ENCODE measurements at places on chromosomes 2 and 18.

DNA sequence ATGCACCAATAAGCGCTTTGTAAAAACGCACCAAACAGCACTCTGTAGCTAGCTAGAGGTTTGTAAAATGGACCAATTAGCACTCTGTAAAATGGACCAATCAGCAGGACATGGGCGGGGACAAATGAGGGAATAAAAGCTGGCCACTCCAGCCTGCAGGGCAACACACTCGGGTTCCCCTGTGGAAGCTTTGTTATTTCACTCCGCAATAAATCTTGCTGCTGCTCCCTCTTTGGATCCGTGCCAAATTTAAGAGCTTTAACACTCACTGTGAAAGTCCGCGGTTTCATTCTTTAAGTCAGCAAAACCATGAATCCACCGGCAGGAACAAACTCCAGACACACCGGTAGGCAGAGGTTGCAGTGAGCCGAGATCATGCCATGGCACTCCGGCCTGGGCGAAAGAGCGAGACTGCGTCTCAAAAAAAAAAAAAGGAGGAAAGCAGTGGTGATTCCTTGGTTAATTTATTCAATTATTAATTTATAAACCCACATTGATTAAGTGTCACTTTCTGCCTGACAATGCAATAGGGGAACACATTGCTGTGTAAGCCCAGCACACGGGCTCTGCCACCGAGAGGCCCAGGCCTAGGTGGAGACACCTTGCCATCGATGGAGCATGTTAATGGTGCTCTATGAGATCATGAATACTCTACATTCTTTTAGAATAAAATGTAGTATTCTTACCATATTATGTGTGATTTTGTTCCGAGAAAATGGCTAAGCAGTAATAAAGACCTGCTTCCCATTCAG is 687.6 kb upstream of the HS6ST1 start:
- no peak for DNase-seq

DNA sequence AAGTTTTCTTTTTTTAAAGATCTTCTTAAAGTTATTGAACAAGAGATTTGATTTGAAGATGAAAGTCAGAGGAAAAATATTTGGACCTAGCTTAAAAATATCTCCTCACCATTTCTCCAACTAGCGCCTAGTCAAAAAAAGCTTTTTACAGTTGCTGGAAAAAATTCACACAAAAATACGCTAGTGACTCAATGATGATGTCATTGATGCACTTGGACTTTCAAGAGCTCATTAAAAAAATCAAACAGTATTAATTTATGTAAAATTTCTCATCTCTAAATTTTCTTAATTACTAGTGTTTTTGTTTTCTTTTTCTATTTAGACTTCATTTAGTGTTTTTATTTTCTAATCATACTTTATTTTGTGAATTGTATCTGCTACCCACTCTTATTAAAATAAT is 41.8 kb downstream of the CIB4 start:
- DNase-seq: no peak

GRCh38 chr2:226934546-226935201 is 98.8 kb downstream of the RHBDD1 start:
- DNase-seq: peak; percentile 47

DNA sequence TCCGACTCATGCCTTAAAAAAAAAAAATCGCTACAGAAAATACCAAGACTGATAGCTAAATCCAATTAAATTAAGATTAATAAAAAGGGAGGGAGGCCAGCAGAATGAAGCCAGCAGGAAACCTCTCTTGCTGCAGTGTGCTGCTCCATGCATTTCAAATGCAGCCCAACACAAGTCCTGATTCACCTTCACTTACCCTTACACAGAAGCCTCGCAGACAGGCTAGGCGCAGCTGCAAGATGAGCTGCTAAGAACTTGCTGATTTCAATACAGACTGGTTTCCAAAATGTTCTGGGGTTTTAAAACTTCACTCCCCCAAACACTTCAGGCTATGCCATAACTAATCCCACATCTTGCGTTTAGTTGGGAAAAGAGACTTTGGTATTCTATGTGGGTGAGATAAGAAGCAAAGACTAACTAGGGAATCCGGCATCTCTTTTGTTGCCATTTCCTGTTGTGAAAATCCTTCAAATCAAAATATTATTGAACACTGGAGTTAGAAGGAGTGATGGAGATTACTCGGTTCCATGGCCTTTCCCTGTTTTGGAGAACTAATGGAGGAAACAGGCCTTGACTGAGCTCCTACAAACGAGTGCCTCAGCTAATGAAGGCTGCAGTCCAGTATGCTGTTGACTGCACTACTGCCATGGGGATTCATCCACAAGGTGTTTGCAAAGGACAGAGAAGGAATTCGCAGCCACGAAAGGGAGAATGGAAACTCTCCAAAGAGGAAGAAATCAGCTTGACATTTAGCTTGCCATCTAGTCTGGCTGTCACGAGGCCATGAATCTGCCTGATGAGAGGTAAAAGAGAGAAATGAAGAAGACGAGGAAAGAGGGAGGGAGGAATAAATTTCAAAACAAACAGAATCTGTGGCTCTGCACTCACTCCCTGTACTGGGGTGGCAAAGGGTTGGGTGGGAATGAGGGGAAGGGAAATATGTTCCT is 67.3 kb downstream of the CLHC1 start:
- no peak for DNase-seq

DNA sequence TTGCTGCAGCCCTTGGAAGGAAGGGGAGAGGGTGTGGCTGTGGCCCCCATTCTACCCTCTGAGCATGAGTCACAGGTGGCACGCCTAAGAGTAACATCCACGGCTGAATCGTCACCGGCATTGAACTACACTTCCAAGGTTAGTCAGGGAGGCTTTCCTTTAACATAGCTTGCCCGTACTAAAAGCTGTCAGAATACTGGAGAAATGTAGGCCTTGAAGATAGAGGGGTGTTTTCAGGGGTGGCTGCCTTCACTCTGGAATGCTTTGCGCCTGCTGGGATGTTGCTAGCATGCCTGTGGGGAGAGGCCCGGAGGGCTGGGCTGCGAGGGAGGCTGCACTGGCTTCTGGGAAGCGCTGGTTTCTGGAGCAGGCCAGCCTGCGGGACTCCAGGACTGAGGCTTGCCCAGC is 333.7 kb downstream of the AGAP1 start:
- peak; percentile 52 for DNase-seq

- DNase-seq: no peak
Measured at GRCh38 chr2:196217116-196217515, 45.7 kb upstream of the STK17B start.

DNA sequence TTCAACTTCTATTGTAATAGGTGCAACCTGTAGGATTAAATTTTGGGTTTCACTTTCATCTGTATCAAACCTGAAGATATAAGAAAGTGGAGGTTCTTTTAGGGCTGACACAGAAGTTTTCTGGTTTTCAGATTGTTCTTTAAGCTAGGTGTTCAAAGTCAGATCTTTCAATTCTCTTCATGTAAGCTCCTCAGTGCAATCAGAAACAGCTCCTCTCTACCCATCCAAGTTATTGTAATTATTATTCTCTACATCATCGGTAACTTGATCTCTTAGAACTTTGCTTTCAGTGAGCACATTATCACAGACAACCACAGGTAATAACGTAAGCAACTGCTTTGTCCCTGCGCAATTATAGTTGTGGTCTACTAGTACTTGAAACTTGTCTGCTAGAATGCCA is 179.4 kb downstream of the MYCN start:
- DNase-seq: no peak

GRCh38 chr2:232367016-232367415 is 11.5 kb upstream of the ALPP start:
- no peak for DNase-seq

All from fibroblast of skin of scalp (primary cell).